ENCODE measurements at places on chromosomes 13 and 19.

DNA sequence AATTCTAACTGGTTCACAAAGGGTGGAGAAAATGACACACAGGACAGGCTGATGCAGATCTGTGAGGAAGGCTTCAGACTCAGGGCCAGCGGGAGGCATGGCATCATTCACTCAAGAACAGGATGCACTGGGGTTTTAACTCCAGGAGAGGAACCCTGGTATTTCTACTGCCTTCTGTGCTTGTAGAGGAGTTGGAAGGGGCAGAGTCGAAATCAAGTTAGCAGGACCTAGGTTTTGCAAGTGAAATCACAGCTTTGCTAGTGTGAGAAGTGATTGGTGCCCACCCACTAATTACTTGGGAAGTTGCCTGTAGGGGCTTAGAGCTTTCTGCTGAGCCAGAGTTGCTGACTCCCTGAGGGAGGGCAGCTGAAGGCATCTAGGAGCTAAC lies 92.7 kb downstream of the AKAP11 start:
- no peak for DNase-seq

GRCh38 chr13:66943530-66943929 lies 286.6 kb downstream of the PCDH9 start:
- DNase-seq, result no peak

DNA sequence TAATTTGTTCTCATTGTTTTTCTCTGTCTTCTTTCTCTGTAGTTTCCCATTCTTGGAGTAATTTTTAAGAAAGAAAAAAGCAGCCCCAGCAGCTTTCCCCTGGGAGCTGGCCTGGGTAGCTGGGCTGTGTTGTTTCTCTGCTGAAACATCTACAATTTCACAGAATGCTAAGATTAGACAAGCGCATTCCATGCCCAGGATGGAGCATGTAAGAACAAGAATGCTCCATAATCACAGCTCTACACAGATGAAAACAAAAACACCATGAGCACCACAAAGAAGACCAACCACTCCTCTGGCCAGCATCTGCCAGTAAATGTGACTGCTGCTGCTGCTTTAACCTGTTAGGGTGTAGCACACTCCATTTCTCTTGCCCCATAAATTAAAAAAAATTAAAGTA lies 239.2 kb upstream of the SLITRK1 start:
- no peak for DNase-seq

DNA sequence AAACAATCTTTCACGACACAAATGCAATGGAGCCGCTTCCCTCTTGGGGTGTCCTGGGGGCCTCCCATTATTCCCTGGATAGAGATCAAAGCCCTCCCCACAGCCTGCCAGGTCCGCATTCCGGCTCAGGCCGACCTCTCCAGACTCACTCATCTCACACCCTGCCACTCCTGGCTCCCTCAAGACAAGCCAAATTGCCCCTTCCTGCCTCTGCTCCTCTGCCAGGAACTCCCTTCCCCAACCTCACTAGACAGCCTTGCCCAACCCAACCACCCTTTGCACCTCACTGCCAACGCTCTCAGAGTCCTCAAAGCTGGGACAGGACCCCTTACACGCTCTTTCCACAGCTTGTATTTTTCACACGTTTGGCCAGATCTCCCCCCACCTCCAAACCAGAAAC lies 1.5 kb downstream of the ABHD17A start:
- no peak for DNase-seq

- DNase-seq, result no peak
Observed at GRCh38 chr13:110920038-110920437, 5.2 kb upstream of the ANKRD10 start.

DNA sequence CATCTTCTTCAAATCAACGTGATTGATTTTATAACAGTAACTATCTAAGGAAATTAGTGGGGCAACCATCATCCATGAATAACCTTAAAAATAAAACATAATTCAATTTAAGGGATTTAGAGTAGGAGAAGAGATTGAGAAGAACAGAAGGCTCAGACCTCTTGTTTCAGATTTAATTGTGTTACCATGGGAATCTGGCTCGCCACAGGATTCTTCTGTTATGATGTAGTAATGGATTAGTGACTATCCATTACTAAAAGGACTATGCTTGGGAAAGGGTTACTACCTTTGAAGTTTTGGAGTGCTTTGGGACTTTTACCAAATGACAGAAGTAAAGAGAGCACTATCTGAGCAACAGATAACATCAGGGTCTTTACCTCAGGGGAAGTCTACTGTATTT lies 13.2 kb downstream of the FREM2 start:
- DNase-seq, result no peak

Data from muscle of arm (tissue), 14 donors.